ENCODE measurements at places on chromosomes 6 and 20. TPM values are rescaled to one million over a fixed set of nuclear protein-coding genes. Genes with fewer than 3 reads are reported as not detected.

CCDC28A gene
- 26.2 TPM for total RNA-seq

DNA sequence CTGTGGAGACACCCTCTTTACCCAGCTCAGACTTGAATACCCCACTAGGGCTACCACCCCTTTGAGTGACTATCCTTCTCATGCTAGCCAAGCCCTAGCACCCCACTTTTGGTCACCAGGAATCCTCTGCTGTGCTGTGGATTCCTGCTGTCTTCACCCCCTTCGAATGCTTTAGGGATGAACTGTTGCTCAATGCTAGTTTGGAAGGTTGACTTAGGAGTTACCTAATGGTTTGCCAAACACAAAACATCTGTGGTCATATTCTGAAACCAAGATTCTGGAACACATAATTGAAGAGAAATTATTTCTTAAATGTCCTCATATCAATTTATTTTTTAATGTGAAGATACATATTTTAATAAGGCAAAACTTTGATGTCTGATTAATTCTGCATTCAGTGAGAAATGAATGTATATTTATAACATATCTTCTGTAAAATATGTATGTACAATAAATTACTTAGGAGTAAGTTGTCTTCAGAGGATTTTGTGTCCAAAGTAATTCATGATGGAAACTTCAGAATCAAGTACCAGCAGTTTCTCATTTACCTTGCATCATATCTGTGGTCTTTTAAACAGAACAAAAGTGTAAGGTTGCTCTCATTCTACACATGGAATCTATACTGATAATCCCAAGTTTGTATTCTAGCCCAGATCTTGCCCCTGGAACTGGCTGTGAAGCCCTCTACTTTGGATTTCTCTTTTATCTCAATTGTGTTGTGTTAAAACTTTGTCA lies 46.9 kb downstream of the TMEM200A start:
- no peak overlapping the region for H3K27ac ChIP-seq
- H3K27me3 ChIP-seq: no peaks in the 10 kb centered on the region
- peaks cover 4% of the 10 kb centered on the region for H3K4me1 ChIP-seq

GRCh38 chr20:4560667-4561066 lies 161.0 kb upstream of the PRND start:
- no peaks in the 10 kb centered on the region for H3K4me1 ChIP-seq
- H3K27me3 ChIP-seq: peaks cover 51% of the 10 kb centered on the region
- no peak for DNase-seq
- no peak overlapping the region for H3K4me3 ChIP-seq
- no peak overlapping the region for H3K27ac ChIP-seq
- no peaks in the 10 kb centered on the region for H3K36me3 ChIP-seq

GRCh38 chr6:141267420-141267819 lies 865.3 kb upstream of the GJE1 start:
- DNase-seq: no peak
- H3K36me3 ChIP-seq: no peaks in the 10 kb centered on the region
- H3K27ac ChIP-seq: no peak overlapping the region
- no peak overlapping the region for H3K4me3 ChIP-seq
- no peaks in the 10 kb centered on the region for H3K27me3 ChIP-seq

GRCh38 chr6:156319707-156320106 lies 457.5 kb upstream of the ARID1B start:
- no peak overlapping the region for H3K4me3 ChIP-seq
- no peaks in the 10 kb centered on the region for H3K27me3 ChIP-seq
- H3K36me3 ChIP-seq: no peaks in the 10 kb centered on the region
- no peak for DNase-seq
- no peaks in the 10 kb centered on the region for H3K4me1 ChIP-seq

GRCh38 chr6:46381579-46381978 lies 109.7 kb downstream of the RCAN2 start:
- H3K36me3 ChIP-seq: peaks cover 2% of the 10 kb centered on the region
- no peak for DNase-seq
- peaks cover 67% of the 10 kb centered on the region for H3K27me3 ChIP-seq
- no peaks in the 10 kb centered on the region for H3K4me1 ChIP-seq
- no peak overlapping the region for H3K27ac ChIP-seq

- no peak overlapping the region for H3K4me3 ChIP-seq
- H3K4me1 ChIP-seq: peaks cover 24% of the 10 kb centered on the region
- H3K27me3 ChIP-seq: peaks cover 12% of the 10 kb centered on the region
- no peak for DNase-seq
- no peak overlapping the region for H3K27ac ChIP-seq
- H3K36me3 ChIP-seq: peaks cover 2% of the 10 kb centered on the region
Observed at GRCh38 chr20:2829376-2829775, 11.1 kb downstream of the PCED1A start.

- no peak for DNase-seq
- H3K36me3 ChIP-seq: no peaks in the 10 kb centered on the region
- H3K27me3 ChIP-seq: no peaks in the 10 kb centered on the region
- H3K4me3 ChIP-seq: no peak overlapping the region
Observed at GRCh38 chr6:130377371-130377770, 11.6 kb downstream of the TMEM200A start.
